H7 (cell line): ENCODE measurements at places on chromosomes 5 and 9. TPM values are rescaled to one million over a fixed set of nuclear protein-coding genes. Genes with fewer than 3 reads are reported as not detected.

CD274 gene
- total RNA-seq: 0.26 TPM in 1 of 2 replicates, not detected in the other

CNTLN gene
- total RNA-seq: 6.3 and 9.0 TPM in 2 replicates

TEX48 gene
- not detected in 2 replicates for total RNA-seq

ARID3C gene
- total RNA-seq: not detected in 2 replicates

PCDHA9 gene
- total RNA-seq: 0.03 TPM in 1 of 2 replicates, not detected in the other

HCN1 gene
- total RNA-seq: 0.59 and 0.73 TPM in 2 replicates

SDHA gene
- total RNA-seq: 93.4 and 112 TPM in 2 replicates

BSPRY gene
- 1.5 and 2.3 TPM in 2 replicates for total RNA-seq

CYSTM1 gene
- 55.5 and 61.1 TPM in 2 replicates for total RNA-seq

SLC26A2 gene
- 6.1 and 6.7 TPM in 2 replicates for total RNA-seq
